Karpas-422 (cell line): ENCODE measurements at places on chromosomes 6 and 20.

- no peak overlapping the region for H3K27ac ChIP-seq
- no peak for DNase-seq
Measured at GRCh38 chr6:7902867-7903266, 7.7 kb downstream of the TXNDC5 start.

- DNase-seq, result no peak
- no peak overlapping the region for H3K27ac ChIP-seq
- no peaks in the 10 kb centered on the region for H3K36me3 ChIP-seq
Measured at GRCh38 chr20:62922451-62922921, 3.8 kb downstream of the DIDO1 start.

DNA sequence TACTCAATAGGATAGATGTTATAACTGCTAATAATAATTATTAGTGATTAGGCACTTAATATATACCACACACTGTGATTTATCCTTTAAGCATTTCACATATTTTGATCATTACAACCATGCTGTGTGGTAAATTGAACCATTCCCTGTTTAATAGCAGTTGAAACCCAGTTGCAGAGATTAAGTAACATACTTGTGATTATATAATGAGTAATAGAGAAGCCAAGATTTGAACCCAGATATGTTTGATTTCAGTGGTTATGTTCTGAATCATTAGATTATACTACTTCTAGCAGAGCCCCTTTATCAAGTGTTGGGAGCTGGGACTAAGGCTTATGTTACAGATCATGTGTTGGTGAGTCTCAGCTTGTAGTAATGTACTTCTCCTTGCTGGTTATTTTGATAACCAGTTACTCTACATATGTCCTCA lies 44.1 kb downstream of the STK4 start:
- H3K36me3 ChIP-seq, result peaks cover 44% of the 10 kb centered on the region; the same call in 1 of the 2 replicates
- no peak for DNase-seq
- H3K4me1 ChIP-seq, result no peaks in the 10 kb centered on the region
- no peak overlapping the region for H3K27ac ChIP-seq
- no peak overlapping the region for H3K4me3 ChIP-seq
- no peaks in the 10 kb centered on the region for H3K27me3 ChIP-seq

- no peak overlapping the region for H3K4me3 ChIP-seq
- H3K4me1 ChIP-seq, result no peaks in the 10 kb centered on the region
- no peaks in the 10 kb centered on the region for H3K27me3 ChIP-seq
Measured at GRCh38 chr20:63804308-63804636, 26.8 kb downstream of the ZBTB46 start.

DNA sequence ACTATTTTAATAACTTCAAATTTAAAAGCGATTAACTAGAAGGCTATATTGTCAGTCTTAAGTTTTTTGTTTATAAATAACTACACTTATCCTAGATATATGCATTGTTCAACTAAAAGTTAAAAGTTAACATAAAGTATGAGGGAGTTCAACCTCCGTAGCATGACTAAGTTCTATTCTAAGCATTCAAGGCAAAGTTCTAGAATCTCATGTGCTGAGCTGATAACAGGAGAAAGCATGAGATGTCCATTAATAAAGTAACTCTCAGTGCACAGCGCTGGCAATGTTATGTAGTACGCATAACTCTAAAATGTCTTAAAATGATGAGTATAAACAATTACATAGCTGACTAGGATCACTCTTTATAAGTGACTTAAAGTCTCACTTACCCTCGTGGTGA lies 264.8 kb downstream of the RNGTT start:
- H3K4me1 ChIP-seq, result no peaks in the 10 kb centered on the region
- H3K4me3 ChIP-seq, result no peak overlapping the region
- no peaks in the 10 kb centered on the region for H3K27me3 ChIP-seq

DNA sequence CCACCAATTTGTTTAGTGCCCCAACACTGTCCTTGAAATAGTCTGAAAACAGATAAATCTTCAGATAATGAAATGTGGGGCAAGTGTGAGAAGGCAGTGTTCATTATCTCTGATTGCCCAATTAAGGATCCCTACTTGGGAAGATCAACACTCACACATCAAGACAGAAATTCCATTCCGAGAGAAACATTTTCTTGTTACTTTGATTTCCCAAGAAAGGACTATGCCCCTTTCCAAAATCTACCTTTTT lies 16.2 kb downstream of the HMGN4 start:
- no peaks in the 10 kb centered on the region for H3K27me3 ChIP-seq
- no peaks in the 10 kb centered on the region for H3K36me3 ChIP-seq
- no peak for DNase-seq
- peak overlapping the region; percentile 21 for H3K27ac ChIP-seq
- H3K4me1 ChIP-seq, result peaks cover 42% of the 10 kb centered on the region

- DNase-seq, result no peak
- no peak overlapping the region for H3K27ac ChIP-seq
- H3K27me3 ChIP-seq, result no peaks in the 10 kb centered on the region
- no peaks in the 10 kb centered on the region for H3K36me3 ChIP-seq
- no peak overlapping the region for H3K4me3 ChIP-seq
Measured at GRCh38 chr6:37822851-37823682, 3.5 kb downstream of the ZFAND3 start.

DNA sequence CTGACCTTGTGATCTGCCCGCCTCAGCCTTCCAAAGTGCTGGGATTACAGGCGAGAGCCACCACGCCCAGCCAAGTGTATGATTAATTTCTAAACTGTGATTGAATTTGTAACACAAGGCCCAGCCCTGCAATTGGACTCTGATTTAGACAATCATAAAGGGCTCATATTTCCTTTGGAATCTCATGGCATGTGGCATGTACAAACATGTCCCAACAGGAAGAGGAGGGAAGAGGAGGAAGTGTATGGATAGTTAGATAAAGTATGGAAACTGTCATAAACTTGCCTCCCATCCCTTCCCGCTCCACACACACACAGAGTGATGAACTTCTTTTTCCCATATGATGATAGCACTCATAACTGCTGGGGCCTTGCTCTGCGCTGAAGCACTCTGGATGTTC lies 27.2 kb upstream of the QKI start:
- H3K4me1 ChIP-seq, result no peaks in the 10 kb centered on the region
- no peak overlapping the region for H3K4me3 ChIP-seq
- no peak for DNase-seq
- H3K27ac ChIP-seq, result no peak overlapping the region
- H3K36me3 ChIP-seq, result no peaks in the 10 kb centered on the region

DNA sequence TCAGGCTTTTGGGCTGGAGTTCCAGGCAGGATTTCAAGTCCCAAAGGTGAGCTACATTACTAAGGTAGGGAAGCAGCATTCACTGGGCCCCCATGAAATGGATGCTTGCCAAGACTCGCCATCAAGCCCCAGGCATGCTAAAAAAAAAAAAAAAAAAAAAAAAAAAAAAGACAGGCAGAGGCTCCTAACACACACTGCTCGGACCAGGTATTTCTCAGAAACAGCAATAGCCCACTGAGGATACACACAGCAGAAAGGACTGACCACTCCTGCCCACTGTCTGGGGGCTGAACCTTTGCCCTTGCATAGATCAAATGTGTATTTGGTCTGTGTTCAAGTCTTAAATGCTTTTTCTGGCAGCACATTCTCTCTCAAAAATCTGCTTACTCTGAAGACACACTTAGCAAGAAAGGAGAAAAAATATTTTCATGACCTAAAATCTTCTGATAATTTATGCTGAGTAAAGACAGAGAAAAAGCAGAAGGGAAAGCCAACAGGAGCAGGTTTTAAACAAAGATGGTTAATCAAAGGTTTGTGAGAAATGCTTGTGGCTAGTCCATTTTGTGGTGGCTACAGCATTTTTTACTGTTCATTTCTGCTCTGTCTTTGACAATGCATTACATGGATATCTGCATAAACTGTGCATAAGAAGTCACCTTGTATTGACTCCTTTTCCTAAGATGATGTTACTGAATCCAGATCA lies 37.9 kb upstream of the BEND6 start:
- no peaks in the 10 kb centered on the region for H3K36me3 ChIP-seq
- no peaks in the 10 kb centered on the region for H3K4me1 ChIP-seq
- H3K27me3 ChIP-seq, result no peaks in the 10 kb centered on the region
- no peak for DNase-seq
- no peak overlapping the region for H3K27ac ChIP-seq
- no peak overlapping the region for H3K4me3 ChIP-seq

GRCh38 chr6:75266716-75267291 lies 17.8 kb downstream of the TMEM30A start:
- peaks cover 24% of the 10 kb centered on the region; the same call in 1 of the 2 replicates for H3K36me3 ChIP-seq
- no peak overlapping the region for H3K4me3 ChIP-seq
- H3K4me1 ChIP-seq, result peaks cover 23% of the 10 kb centered on the region
- no peaks in the 10 kb centered on the region for H3K27me3 ChIP-seq
- peak; percentile 82 for DNase-seq

DNA sequence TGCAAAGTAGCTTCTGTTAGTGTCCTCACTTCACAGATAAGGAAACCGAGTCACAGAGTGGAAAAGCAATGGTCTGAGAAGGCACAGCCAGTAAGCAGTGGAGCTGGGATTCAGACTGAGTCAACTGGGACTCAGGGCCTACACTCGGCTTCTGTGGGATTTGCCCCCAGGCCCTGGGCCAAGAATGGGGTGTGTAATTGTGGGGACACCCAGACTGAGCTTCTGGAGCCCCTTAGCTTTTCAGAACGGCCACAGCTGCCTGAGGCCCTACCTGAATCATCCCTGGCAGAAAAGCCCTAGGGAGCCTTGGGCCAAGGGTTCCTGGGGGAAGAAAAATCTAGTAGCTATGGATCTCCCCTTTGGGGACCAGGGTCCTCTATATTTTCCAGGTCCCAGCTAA lies 6.5 kb downstream of the ANGPT4 start:
- H3K27ac ChIP-seq, result no peak overlapping the region
- H3K36me3 ChIP-seq, result no peaks in the 10 kb centered on the region

- no peak overlapping the region for H3K4me3 ChIP-seq
- no peak overlapping the region for H3K27ac ChIP-seq
- H3K27me3 ChIP-seq, result no peaks in the 10 kb centered on the region
- no peaks in the 10 kb centered on the region for H3K36me3 ChIP-seq
- DNase-seq, result no peak
- H3K4me1 ChIP-seq, result peaks cover 8% of the 10 kb centered on the region
Measured at GRCh38 chr6:73203098-73203497, 22.2 kb downstream of the KHDC1L start.

DNA sequence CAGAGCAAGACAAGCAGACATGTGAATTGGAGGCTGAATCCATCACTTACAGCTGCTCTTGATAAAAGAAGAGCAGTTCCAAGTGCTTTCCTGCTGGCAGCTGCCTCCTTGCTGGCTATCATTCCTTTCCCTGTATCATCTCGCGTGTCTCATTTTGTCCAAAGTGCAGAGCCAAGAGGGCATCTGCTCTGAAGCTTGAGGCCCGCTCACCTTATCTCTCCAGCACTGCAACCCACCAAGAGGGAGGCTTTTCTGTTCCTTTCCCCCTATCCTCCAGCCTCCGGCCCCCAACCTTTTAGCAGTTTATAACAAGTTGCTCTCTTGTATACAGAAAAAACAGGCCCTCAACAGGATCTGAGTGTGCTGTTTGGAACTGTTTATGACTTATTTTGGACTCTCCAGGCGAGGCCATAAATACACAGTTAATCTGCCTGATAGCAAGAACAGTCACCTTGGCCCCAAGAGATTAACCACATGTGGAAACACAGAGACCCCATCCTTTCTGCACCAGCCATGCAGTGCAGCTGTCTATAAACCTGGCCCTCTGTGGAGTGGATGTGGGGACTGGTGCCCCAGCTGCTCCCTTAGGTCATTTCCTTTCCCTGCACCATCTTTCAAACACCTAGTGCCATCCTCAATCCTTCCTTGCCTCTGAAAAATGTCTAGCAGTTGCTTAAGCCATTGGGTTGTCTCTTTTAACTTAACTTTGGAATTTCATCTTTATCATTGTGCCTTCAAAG lies 172.5 kb upstream of the FERMT1 start:
- no peaks in the 10 kb centered on the region; the same call in 1 of the 2 replicates for H3K27me3 ChIP-seq
- no peak overlapping the region for H3K4me3 ChIP-seq
- H3K4me1 ChIP-seq, result no peaks in the 10 kb centered on the region
- no peaks in the 10 kb centered on the region for H3K36me3 ChIP-seq

DNA sequence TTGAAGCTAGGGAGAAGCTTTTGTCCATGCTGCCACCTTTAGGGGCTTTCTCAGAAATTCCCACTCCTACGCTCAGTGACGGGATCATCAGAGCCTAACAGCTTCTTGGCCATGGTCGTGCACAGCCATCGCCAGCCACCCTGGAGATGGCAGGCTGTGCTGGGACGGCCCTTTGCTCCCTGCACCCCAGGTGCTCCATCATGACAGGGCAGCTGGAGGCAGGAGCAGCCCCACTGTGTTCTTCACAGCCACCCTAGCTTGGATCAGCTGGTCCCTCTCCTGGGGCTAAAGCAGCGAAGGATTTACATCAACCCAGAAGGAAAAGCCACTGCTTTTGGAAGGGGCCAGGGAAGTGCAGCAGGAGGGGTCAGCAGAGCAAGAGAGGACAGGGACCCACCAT lies 235.9 kb downstream of the LY86 start:
- no peak for DNase-seq
- H3K36me3 ChIP-seq, result no peaks in the 10 kb centered on the region
- no peaks in the 10 kb centered on the region for H3K4me1 ChIP-seq
- no peak overlapping the region for H3K27ac ChIP-seq

GRCh38 chr6:35411066-35411465 lies 41.1 kb upstream of the FANCE start:
- peaks cover 7% of the 10 kb centered on the region for H3K4me1 ChIP-seq
- H3K27ac ChIP-seq, result no peak overlapping the region
- no peak overlapping the region for H3K4me3 ChIP-seq
- no peaks in the 10 kb centered on the region for H3K36me3 ChIP-seq

GRCh38 chr20:40746251-40746650 lies 57.2 kb upstream of the MAFB start:
- no peaks in the 10 kb centered on the region for H3K36me3 ChIP-seq
- H3K27me3 ChIP-seq, result no peaks in the 10 kb centered on the region
- DNase-seq, result no peak
- H3K4me1 ChIP-seq, result peaks cover 31% of the 10 kb centered on the region
- no peak overlapping the region for H3K4me3 ChIP-seq

DNA sequence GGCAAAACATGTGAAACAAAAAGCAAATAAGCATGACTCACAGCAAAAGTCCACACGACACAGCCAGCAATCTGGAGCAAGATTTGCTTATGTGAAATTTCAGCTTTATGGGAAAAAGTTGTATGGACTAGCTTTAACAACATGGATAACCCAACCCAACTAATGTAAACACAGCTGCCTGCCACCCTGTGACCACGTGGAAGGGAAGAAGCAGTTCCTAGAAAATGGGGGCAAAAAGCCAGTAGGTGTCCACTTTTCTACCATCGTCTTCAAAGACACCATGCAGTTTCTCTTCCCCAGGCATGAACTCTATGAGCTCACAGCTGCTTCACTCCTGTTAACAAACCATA lies 425.4 kb upstream of the RNF217 start:
- no peaks in the 10 kb centered on the region for H3K4me1 ChIP-seq
- no peaks in the 10 kb centered on the region for H3K27me3 ChIP-seq
- no peak overlapping the region for H3K27ac ChIP-seq
- H3K4me3 ChIP-seq, result no peak overlapping the region
- no peaks in the 10 kb centered on the region for H3K36me3 ChIP-seq

DNA sequence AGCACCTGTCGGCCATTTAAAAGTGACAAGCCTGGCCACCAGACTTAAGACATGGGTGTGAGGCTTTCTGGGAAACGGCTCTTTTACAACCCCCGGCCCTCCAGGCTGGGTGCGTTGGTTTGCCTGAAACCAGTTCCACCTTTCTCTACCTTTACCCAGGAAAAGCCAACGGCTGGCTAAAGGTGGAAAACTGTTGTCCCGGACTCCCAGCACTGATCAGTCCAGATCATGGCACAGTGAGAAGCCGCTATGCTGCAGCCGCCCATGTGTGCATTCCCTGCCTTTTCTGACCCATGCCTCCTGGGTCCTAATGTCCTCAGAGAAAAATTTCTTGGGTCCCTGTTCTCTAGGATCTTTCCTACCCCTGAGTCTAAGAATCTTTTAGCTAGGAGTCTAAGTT lies 655.7 kb upstream of the HS3ST5 start:
- no peak for DNase-seq
- H3K27me3 ChIP-seq, result no peaks in the 10 kb centered on the region
- H3K4me3 ChIP-seq, result no peak overlapping the region
- no peaks in the 10 kb centered on the region for H3K4me1 ChIP-seq
